ENCODE measurements at places on chromosomes 5 and 9. TPM values are rescaled to one million over a fixed set of nuclear protein-coding genes. Genes with fewer than 3 reads are reported as not detected.

The CBY3 gene
- not detected for total RNA-seq

- no peak for DNase-seq
These were observed 556.3 kb upstream of the RGMB start for GRCh38 chr5:98217138-98217537.

DNA sequence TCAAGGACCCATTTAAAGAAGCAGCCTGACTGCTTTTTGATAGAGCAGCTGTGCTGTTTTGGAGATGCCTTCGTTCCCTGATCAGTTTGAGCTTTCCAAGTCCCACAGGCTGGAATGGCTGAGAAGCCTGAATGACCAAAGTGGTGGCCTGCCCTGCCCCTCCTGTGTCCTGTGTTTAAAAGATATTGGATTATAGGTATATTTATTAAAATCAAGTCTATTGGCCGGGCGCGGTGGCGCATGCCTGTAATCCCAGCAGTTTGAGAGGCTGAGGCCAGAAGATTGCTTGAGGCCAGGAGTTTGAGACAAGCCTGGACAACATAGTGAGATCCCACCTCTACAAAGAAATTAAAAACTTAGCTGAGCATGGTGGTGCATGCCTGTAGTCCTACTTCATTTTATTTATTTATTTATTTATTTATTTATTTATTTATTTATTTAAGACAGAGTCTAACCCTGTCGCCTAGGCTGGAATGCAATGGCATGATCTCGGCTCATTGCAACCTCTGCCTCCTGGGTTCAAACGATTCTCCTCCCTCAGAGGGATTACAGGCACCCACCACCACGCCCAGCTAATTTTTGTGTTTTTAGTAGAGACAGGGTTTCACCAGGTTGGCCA is 87.7 kb downstream of the CACNA1B start:
- no peak for DNase-seq

GRCh38 chr9:37958154-37958553 is 54.2 kb upstream of the SLC25A51 start:
- DNase-seq, result no peak

DNA sequence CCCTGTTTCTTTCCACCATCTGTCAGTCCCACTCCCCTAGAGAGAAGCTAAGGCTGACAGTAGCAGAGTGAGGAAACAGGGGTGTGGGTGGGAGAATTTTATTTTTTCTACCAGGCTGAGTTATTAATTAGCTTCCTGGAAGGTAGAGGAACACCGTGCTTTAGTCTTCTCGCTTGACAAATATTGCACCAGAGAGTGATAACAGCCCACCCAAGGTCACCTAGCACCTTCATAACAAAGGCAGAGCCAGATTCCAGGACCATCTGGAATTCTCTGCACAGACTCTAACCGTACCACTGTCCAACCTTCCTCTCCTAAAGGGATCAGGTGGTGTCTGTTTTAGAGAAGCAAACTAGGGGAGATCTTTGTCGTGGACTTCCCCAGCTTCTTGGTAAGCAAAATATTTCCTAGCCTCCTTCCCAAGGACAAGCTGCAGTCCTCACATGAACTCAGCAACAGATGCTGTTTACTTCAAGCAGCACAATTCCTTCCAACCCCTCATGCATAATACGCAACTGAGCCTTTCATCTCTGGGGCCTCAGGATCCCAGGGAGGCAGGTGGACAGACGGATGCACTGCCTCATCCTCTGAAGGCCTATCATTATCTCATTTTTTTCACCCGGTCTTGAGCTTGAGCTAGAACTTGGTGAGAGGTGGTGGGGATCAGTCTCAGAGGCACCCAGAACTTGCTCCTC is 308.7 kb upstream of the BRINP1 start:
- no peak for DNase-seq

All from kidney epithelial cell (primary cell).